ENCODE measurements at places on chromosomes 3 and 15. TPM values are rescaled to one million over a fixed set of nuclear protein-coding genes. Genes with fewer than 3 reads are reported as not detected.

The LYZL4 gene
- not detected for total RNA-seq

The SUSD5 gene
- not detected for total RNA-seq

The PARP3 gene
- 9.4 TPM for total RNA-seq

The ERC2 gene
- 0.16 TPM for total RNA-seq

The TMEM45A gene
- total RNA-seq: not detected

The FRMD5 gene
- total RNA-seq: 0.13 TPM

The MORF4L1 gene
- total RNA-seq: 236 TPM

The INAFM2 gene
- 11.4 TPM for total RNA-seq

The ZNF660 gene
- 0.52 TPM for total RNA-seq

The CLDN11 gene
- total RNA-seq: 0.19 TPM

The RBP2 gene
- not detected for total RNA-seq

The ROPN1 gene
- total RNA-seq: not detected

The ITIH4 gene
- 8.0 TPM for total RNA-seq

The CD86 gene
- 1.8 TPM for total RNA-seq

The SLC28A2 gene
- total RNA-seq: 0.14 TPM

The AGBL1 gene
- 0.05 TPM for total RNA-seq

The POTEB3 gene
- not detected for total RNA-seq

The SCG5 gene
- total RNA-seq: 0.30 TPM

The DAZL gene
- 0.08 TPM for total RNA-seq

The SI gene
- not detected for total RNA-seq

The TGM5 gene
- total RNA-seq: not detected

The SLC22A13 gene
- total RNA-seq: 0.53 TPM

The UQCC5 gene
- total RNA-seq: 23.2 TPM

The SH2D7 gene
- not detected for total RNA-seq

The ATP13A5 gene
- total RNA-seq: not detected

The SLC24A5 gene
- total RNA-seq: not detected

The LMLN gene
- 3.8 TPM for total RNA-seq

The GRAMD2A gene
- not detected for total RNA-seq

The PTPN23 gene
- total RNA-seq: 42.2 TPM

The FBLN2 gene
- total RNA-seq: 0.16 TPM

The AMIGO3 gene
- total RNA-seq: 0.11 TPM

The FOXB1 gene
- total RNA-seq: 0.46 TPM

The CHDH gene
- total RNA-seq: 0.46 TPM

The HHLA2 gene
- total RNA-seq: 1.8 TPM

The LRTM1 gene
- total RNA-seq: not detected

The BTD gene
- total RNA-seq: 3.0 TPM

The CP gene
- total RNA-seq: 0.43 TPM

The ZNF80 gene
- total RNA-seq: 0.22 TPM

The BFSP2 gene
- not detected for total RNA-seq

The PDCD6IP gene
- total RNA-seq: 177 TPM

The BTLA gene
- total RNA-seq: 46.3 TPM

The UTS2B gene
- not detected for total RNA-seq

Measured in activated T-cell treated with anti-CD3 and anti-CD28 coated beads, Interleukin-2, amount 50 U/mL, for 4 hours (primary cell).